ENCODE measurements at places on chromosomes 12 and 14.

- no peak for DNase-seq
Observed at GRCh38 chr12:42428850-42429249, 102.9 kb downstream of the PPHLN1 start.

GRCh38 chr12:132835076-132836025 is 6.7 kb upstream of the GOLGA3 start:
- DNase-seq: no peak

DNA sequence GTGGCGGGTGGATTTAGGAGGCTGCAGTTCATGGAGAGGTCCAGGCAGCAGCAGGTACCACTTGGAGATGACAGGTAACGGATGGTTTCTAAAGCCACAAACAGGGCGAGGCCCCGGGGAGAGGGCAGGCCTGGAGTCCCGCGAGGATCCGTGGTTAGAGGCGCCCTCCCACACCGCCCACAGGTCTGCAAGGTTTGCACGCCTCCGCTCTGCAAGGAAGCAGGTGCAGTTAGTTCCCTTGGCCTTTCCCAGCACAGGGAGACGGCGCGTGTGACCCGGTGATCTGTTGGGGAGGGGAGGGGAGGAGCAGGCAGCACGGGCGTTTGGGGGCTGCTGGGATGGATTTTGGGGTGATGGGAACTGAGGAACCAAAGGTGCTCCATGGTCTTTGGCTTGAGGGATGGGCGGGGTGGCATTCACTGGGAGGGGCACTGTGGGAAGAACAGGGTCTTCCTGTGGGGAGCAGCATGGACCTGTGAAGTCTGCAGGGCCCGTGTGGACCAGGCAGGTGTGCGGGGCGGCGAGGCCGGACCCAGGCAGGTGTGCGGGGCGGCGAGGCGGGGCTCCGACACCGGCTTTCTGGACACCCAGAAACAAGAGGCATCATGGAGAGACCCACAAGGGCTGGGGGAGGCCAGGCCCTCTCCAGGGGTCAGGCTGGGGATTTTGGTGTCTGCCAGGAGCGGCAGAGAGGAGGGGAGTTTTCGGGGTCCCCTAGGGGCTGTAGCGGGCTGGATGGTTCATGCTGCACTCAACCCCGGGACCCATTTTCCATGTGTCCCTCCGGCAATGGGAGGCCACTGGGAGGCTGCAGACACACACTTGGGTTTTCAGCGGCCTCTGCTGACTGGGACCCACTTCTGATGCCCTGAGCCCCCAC is 29.1 kb downstream of the NOC4L start:
- DNase-seq: no peak

DNA sequence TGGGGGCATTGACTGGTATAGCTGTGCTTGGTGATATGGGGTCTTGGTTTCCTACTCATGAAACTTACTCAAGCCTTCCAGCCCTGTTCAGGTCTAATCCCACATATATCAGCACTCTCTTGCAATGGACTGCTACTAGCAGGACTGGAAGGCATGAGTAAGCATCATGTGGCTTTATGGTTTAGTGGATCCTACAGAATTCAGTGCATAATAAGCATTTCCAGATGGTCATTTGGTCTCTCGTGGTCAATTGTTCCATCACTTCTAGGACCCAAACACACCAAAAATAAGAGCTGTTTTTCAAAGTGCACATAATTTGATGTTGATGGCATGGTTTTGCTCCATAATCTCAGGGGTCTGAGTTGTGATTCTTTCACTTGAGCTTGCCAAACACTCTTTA is 114.4 kb downstream of the LMNTD1 start:
- DNase-seq: no peak

DNA sequence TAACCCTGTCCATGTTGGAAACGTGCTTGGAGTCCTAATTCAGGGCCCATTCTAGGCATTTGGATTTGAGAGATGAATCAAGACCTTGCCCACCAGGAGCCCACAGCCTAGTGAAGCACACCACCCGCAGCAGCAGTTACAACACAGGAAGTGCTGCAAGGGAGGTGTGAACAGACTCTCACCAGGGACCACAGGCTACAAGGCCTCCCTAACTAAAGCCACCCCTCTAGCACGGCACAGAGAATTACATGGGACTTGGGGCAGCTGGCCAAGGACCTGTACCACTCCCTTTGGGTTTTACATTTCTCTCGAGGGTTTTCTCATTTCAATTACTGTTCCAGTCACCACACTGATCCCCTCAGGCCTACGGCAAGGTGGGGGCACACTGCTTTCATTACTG is 49.5 kb upstream of the FOXN3 start:
- no peak for DNase-seq

DNA sequence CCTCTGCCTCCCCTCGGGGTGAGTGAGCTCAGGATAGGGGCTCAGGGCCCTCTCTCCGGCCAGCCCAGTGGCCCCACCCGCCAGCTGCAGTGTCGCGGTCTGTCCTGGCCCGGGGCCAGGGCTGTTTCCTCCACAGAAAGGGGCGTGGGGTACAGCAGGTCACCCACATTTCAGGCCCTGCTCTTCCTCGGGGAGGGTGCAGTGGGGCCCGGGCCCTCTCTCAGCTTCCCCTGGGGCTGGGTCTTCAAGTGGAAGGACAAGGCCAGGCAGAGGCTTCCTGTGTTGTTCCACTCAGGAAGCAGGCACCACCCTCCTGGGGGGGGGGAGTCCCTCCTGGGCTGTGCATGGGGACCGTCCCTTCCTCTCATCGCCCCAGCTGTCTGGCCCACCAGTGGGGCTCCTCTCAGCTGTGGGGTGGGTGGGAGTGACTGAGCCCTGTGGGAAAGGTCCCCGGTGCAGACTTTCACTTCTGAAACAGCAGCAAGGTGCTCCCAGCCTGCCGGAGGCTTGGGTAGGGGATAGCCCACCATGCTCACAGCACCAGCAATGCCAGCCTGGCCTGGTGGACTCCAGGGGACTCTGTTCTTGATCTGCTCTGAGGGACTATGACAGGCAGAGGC is 3.7 kb downstream of the GPR132 start:
- DNase-seq: no peak

DNA sequence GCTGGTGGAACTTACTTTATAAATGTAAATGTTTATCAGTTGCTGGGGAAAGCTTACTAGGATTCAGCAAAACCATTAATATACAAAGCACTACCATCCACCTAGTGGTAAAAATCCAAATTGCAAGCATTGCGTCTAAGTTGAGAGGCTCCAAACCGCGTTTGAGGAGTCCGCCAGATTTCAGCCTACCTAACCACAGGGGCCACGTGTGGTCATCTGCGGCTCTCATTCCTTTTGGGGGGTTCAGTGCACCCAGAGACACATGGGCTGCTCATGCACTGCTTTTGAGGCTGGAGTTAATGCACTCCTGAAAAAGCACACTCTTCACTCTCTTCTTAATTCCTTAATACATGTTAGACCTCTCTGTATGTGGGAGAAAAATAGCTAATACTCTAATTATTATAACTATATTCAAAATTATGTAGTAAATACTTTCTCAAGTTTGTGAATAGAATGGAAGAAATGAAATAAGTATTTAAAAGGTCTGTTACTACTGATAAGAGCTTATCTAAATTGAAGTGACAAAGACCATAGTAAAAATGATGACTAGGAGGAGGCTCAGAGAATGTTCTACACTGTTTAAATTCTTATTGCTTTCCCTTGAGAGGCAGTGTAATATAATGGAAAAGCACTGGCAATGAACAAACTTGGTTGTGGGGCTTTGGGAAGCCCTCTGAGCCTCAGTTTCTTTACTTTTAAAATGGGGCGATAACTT is 41.4 kb upstream of the MANSC4 start:
- no peak for DNase-seq

GRCh38 chr14:22432348-22432976 is 156.6 kb downstream of the DAD1 start:
- no peak for DNase-seq
